ENCODE measurements at places on chromosomes 1 and 21.
A peak's percentile ranks its signal among the peaks of the same experiment; 100 is the strongest.

DNA sequence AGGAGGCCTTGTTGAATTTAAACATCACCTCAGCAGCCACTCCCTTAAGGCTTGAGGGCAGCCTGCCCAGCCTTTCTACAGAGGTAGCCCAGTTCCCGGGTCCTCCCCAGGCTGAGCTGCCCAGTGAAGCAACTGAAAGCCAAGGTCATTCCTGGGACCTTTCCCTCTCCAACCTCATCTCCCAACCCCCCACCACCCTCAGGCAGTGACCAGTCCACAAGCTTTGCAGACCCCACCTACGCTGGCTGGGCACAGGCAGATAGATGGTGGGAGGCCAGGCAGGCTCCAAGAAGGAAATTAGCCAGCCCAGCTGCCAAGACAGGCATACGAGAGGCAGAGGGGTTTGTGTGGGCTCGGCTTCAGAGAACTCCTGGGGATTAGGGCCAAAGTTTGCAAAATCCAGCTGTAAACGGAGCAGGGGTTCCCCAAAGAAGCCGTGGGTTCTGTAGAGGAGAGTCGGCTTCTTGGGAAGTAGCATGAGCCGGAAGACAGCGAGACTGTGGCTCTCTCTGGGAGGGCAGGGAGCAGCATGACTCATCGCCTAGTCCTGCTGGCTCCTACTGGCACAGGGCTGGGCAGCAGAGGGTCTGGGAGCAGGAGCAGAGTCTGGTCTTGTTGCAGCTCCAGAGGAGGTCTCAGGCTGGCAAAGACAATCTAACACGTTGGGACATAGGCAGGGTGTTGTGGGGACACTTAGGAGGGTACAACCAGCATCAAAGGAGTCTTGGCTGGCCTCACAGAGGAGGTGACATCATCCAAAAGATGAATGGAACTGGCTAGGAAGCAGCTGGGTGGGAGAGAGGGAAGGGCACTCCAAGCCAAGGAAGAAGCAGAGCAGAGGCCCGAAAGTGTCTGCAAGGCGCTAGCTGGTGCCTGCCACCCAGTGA is 2.8 kb upstream of the ZC3H12A start:
- no peak for DNase-seq

- DNase-seq, result no peak
Observed at GRCh38 chr1:72122099-72122880, 160.0 kb downstream of the NEGR1 start.

- DNase-seq, result no peak
Observed at GRCh38 chr1:46653405-46653958, 14.7 kb downstream of the ATPAF1 start.

- DNase-seq, result no peak
Observed at GRCh38 chr1:2504225-2504948, 22.0 kb downstream of the PANK4 start.

GRCh38 chr21:33421713-33422393 is 18.6 kb downstream of the IFNGR2 start:
- DNase-seq, result no peak

GRCh38 chr1:32239337-32239736 is 7.7 kb upstream of the FAM167B start:
- DNase-seq, result no peak

DNA sequence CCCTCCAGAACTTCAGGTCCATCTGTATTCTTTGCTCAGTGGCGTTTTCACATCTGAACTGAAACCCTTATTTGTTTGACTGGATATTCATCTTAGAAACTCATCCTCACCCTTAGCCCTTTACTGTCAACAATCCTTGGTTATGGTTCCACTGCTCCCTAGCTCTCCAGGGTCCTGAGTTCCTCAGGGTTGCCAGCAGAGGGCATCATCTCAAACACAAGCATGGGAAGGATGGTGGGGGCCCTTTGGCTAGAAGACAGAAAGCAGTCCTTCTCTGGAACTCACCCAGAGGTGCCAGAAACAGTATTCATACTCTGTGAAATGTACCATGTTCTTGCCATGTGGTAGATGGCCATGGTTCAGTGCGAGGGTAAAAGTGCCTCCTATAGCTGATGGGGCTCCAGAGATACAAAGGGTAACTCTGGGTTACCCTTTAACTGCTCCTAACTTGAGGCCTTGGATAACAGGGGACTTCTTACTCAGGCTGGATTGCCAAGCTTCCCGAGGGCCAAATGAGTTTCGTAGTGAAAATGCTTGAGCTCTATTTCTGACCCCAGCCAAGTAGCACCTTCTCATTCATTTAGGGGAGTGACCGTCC is 11.3 kb downstream of the NCSTN start:
- no peak for DNase-seq

GRCh38 chr1:85464497-85465098 is 361 bp downstream of the DDAH1 start:
- no peak for DNase-seq

DNA sequence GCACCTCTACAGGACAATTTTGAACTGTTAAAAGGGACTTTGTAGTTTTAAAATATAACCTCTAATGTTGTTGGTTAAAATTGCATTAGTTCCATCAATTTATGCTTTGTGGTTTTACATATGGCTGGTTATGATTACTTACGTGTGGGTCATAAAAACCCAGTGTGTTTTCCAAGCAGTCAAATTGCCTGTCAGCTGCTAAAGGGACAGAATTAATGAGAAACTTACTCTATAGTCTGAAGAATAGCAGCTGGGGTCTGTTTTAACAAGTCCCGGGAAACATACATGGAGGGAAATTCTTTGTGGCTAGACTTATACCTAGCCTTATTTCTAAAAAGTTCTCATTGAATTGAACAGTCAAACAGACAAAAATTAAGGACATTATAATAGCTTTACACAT is 820.9 kb upstream of the ADGRL4 start:
- DNase-seq, result no peak

GRCh38 chr1:202981939-202982338 is 14.9 kb upstream of the CYB5R1 start:
- no peak for DNase-seq

GRCh38 chr21:37074197-37074510 is 1.1 kb downstream of the TTC3 start:
- DNase-seq, result no peak

GRCh38 chr1:6026095-6026809 is 19.4 kb upstream of the KCNAB2 start:
- DNase-seq, result peak; percentile 93

GRCh38 chr1:85544689-85545215 is 35.8 kb upstream of the CCN1 start:
- DNase-seq, result no peak

- DNase-seq, result no peak
Observed at GRCh38 chr1:8394456-8395321, 76.8 kb downstream of the SLC45A1 start.

DNA sequence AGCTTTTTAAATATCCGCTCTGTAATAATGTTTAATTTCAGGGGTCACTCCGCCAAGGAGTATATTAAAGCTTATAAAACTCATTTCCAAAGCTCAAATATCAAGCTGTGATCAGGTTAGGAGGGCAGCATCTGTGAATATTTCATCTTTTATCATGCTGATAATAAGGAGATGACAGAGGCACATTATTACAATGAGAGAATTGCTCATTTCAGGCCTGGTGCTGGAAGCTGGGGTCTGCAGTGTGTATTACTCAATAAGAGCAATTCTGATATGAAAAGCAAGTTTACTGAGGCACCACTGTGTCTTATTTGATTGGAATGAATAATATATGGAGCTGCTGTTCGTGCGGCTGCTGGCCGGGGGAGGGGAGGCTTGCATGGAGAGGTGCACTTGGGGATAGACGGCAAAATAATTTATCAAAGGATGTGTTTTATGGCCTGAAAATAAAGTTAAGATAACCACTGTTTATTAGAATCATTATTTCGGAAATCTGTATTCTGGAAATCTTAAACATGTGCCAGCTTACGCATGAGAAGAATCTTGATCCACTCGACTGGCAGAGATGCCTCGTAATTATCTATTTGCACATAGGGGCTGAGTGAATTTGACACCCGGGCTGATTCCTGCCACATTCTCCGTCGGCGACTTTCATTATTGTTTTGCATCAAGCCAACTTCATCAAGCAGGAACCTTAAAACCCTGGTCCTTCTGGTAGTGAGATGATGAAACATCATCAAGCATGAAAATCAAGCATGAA is 173.2 kb downstream of the RRAGC start:
- DNase-seq, result no peak

DNA sequence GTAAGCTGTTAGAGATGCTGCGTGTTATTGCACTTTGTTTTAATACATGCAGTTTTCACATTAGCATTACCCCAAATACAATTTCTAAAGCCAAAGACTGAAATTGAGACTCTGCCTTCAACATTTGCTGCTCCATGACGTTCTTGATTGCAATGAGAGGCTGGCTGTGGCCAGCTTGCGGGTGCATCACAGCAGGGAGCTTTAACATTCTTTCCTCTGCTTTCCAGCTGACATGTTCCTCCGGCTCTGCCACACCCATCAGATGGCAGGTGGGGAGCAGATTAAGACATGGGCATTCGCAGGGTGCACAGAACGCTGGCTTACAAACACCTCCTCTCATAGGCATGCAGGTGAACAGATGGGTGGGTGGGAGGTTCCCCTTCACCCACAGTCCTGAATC is 314.1 kb downstream of the DISC1 start:
- DNase-seq, result no peak

DNA sequence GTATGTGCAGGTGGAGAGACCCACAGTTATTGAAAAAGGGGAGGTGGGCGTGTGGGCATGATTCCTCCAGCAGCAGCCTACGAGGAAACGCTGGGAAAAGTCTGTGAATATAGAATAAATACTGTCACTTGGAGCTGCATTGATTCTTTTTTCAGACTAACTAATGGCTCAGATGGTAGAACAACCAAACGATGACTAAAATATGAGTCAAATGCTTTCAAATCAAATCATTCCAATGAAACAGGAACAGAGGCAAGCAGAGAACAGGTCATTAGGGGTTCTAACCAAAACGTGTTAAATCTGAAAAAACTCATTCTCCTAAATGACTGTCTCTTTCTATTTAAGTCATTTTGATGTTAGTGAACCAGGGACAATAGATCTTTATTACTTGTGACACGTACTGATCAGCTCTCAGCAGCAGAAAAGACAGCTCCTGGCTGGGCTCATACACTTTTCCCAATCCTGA is 35.1 kb upstream of the SEC16B start:
- no peak for DNase-seq

- no peak for DNase-seq
Observed at GRCh38 chr1:234841281-234841680, 231.3 kb upstream of the IRF2BP2 start.
